Hepatocyte (in vitro differentiated cells): ENCODE measurements at places on chromosomes 6 and 20. TPM values are rescaled to one million over a fixed set of nuclear protein-coding genes. Genes with fewer than 3 reads are reported as not detected.

SLC52A3 gene
- total RNA-seq: 0.33 and 0.80 TPM in 2 replicates

PTCRA gene
- not detected in 2 replicates for total RNA-seq

GRCh38 chr20:41632896-41633295 is 14.7 kb upstream of the CHD6 start:
- H3K27ac ChIP-seq: no peak overlapping the region
- H3K4me3 ChIP-seq: no peak overlapping the region
- H3K36me3 ChIP-seq: no peaks in the 10 kb centered on the region
- H3K4me1 ChIP-seq: no peaks in the 10 kb centered on the region

DNA sequence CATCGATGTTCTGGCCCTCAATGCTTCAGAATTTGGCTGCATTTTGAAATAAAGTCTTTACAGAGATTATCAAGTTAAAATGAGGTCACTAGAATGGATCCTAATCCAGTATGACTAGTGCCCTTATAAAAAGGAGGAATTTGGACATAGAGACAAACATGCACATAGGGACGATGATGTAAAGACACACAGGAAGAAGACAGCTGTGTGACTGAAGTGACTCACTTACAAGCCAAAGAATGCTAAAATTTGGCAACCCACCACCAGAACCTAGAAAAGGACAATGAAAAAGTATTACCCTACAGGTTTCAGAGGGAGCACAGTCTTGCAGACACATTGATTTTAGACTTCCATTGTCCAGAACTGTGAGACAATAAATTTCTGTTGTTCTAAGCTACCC is 322.8 kb upstream of the GJE1 start:
- no peaks in the 10 kb centered on the region for H3K36me3 ChIP-seq
- H3K4me3 ChIP-seq: no peak overlapping the region

DNA sequence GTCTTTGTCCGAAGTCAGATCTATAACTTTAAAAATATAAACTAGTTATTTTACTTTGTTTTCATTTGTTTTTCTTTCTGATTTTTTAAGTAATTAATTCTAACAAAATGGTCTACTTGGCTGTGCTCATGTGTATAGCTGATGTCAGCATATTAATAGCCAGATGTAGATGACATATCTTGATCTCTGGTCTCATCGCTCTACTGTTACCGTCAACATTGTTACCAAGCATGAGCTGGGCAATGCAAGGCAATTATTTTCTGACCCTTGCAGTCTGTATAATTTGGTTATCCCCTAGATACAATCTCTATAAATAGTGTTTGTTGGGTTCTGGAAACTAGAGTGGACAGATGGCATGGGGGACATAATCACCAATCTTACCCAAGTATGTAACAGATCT is 151.6 kb upstream of the PTPRK start:
- no peak overlapping the region for H3K4me3 ChIP-seq
- DNase-seq: no peak
- H3K4me1 ChIP-seq: no peaks in the 10 kb centered on the region
- H3K27me3 ChIP-seq: no peaks in the 10 kb centered on the region
- H3K36me3 ChIP-seq: no peaks in the 10 kb centered on the region
